ENCODE measurements at places on chromosomes 11 and 22. TPM values are rescaled to one million over a fixed set of nuclear protein-coding genes. Genes with fewer than 3 reads are reported as not detected.

EMSY gene
- total RNA-seq = 10.0 TPM

OR52E1 gene
- not detected for total RNA-seq

KLHDC7B gene
- not detected for total RNA-seq

GRCh38 chr22:11629661-11630385 lies 3898.2 kb upstream of the OR11H1 start:
- no peak for DNase-seq

- DNase-seq = no peak
Observed at GRCh38 chr11:67267188-67268080, 1.2 kb downstream of the GRK2 start.

All from HT1080 (cell line).